ENCODE measurements at places on chromosomes 7 and 10.

DNA sequence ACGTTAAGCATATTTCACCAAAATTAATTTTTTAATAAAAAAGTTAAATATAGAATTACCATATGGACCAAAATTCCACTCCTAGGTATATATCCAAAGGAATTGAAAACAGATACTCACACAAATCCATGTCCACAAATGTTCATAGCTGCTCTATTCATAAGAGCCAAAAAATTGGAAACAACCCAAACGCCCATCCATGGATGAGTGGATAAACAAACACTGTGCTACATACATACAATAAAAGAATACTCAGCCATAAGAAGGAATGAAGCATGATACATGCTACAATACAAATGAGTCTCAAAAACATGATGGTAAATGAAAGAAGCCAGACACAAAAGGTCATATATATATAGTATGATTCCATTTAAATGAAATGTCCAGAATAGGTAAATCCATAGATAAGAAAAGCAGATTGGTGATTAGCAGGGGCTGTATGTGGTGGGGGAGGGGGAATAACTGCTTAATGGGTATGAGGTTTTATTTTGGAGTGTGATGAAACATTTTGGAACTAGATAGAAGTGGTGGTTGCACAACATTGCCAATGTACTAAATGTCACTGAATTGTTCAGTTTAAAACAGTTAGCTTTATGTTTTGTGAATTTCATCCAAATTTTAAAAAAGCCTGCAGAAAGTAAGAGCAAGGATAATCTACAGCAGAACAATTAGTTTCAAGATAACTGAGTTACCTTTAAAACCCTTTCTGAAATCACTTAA, 101.2 kb upstream of the EFCAB10 start:
- DNase-seq, result no peak

DNA sequence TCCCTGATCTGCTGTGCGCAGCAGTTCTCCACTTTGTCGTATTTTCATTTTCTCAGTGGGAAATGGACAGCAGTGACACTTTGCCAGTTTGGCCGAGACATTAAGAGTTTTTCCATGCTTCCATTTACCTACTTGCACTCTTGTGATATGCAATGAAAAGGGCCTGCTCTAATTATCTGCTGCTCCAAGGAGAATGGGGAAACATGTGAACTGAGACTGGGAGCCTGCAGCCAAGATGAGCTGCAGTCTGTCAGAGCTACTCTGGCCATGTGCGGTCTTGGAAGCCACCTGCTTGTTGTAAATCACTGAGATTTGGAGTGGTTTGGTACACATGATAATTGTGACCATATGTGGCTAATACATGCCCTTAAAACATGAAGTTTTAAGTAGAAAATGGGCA, 586.6 kb upstream of the POT1 start:
- no peak for DNase-seq

DNA sequence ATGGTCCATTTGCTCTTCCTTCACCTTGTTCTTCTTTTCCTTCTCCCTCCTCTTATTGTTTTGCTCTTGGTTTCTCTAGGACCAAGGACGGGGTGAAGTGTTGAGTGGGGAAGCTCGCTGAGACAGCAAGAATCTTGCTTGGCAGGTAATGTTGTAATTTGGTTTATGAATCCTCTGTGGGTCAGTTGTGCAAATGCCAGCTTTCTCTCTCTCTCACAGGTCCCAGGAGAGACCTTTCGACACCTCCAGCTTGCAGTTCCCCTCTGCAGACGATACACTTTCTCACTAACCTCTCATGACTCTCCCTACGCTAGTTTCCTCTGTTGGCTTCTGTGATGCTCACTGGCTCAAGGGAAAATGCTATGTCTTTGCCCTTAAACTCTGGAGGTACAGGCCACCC, 77.0 kb downstream of the FRMD4A start:
- no peak for DNase-seq

- no peak for DNase-seq
Observed at GRCh38 chr7:2819954-2820397, 24.1 kb downstream of the GNA12 start.
